Activated CD4-positive, alpha-beta T cell treated with anti-CD3 and anti-CD28 coated beads, Interleukin-2, amount 10 ng/mL, durations not matched to agents 7 days and 5 days (primary cell): ENCODE measurements at places on chromosomes 12 and 14. TPM values are rescaled to one million over a fixed set of nuclear protein-coding genes. Genes with fewer than 3 reads are reported as not detected.

DNA sequence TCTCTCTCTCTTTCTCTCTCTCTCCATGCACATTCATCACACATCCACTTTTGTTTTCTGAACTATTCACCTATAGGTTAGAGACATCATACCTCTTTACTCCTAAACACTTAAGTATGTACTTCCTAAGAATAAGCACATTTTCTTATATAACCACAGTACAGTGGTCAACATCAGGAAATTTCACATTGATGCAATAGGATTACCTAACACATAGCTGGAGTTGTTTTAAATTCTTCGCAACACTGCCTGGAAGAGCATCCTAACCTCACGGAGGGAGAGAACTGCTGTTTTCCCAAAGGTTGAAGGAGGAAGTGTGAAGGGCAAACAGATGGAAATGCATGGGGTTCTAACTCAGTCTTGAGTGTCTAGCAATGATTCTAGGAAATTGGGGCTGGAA, 159.2 kb downstream of the SYT1 start:
- no peak overlapping the region for H3K27ac ChIP-seq
- H3K36me3 ChIP-seq, result no peaks in the 10 kb centered on the region
- no peak for DNase-seq
- H3K4me3 ChIP-seq, result no peak overlapping the region
- H3K27me3 ChIP-seq, result no peaks in the 10 kb centered on the region

GRCh38 chr12:132543298-132544079, 53.5 kb downstream of the FBRSL1 start:
- no peak for DNase-seq
- H3K36me3 ChIP-seq, result no peaks in the 10 kb centered on the region
- no peak overlapping the region for H3K4me3 ChIP-seq

DNA sequence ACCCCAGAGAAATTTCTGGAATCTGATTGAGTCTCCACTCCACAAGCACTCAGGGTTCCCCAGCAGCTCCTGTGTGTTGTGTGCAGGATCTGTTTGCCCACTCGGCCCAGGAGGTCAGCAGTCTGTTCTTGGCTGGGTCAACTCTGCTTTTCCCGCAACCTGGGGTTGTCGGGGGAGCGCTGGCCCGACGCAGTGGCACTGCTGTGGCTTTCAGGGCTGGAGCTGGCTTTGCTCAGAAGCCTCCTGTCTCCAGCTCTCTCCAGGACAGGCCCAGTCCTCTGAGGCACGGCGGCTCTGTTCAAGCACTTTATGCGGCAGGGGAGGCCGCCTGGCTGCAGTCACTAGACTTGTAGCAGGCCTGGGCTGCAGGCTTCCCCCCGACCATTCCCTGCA, 23.7 kb downstream of the P2RX4 start:
- H3K27me3 ChIP-seq, result no peaks in the 10 kb centered on the region
- H3K4me3 ChIP-seq, result no peak overlapping the region
- DNase-seq, result no peak
- no peak overlapping the region for H3K27ac ChIP-seq

GRCh38 chr12:84166812-84167211, 745.8 kb downstream of the SLC6A15 start:
- no peak overlapping the region for H3K4me3 ChIP-seq
- no peak overlapping the region for H3K27ac ChIP-seq
- H3K4me1 ChIP-seq, result no peaks in the 10 kb centered on the region
- no peaks in the 10 kb centered on the region for H3K36me3 ChIP-seq

- H3K27me3 ChIP-seq, result no peaks in the 10 kb centered on the region
- H3K27ac ChIP-seq, result no peak overlapping the region
- H3K4me3 ChIP-seq, result no peak overlapping the region
- H3K4me1 ChIP-seq, result no peaks in the 10 kb centered on the region
Measured at GRCh38 chr14:101221549-101222160, 318.1 kb upstream of the RTL1 start.

GRCh38 chr12:124497039-124497438, 70.4 kb downstream of the NCOR2 start:
- H3K4me3 ChIP-seq, result no peak overlapping the region
- peaks cover 3% of the 10 kb centered on the region for H3K36me3 ChIP-seq
- H3K27ac ChIP-seq, result no peak overlapping the region
- peaks cover 24% of the 10 kb centered on the region for H3K4me1 ChIP-seq
- no peaks in the 10 kb centered on the region for H3K27me3 ChIP-seq

DNA sequence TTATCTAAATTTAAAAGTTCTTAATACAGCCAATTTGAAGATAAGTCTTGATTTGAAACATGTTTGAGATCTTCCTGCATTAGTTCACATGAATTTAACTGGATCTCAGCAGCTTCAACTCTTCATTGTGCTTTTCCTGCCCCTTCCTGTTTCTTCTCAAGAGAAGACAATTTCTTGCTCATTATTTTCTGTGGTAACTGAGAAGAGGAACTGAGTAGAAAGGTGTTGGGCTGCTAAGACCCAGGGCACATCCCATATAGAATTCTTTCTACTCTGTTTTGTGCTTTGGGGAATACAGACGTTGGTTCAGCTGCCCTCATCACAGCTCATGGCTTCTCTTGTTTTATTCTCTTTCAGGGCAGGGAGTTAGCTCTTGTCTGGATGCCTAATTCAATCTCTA, 110.2 kb downstream of the SNAPC1 start:
- no peak overlapping the region for H3K4me3 ChIP-seq
- DNase-seq, result no peak
- H3K36me3 ChIP-seq, result no peaks in the 10 kb centered on the region
- peaks cover 52% of the 10 kb centered on the region for H3K27me3 ChIP-seq
- H3K4me1 ChIP-seq, result peaks cover 4% of the 10 kb centered on the region

- H3K36me3 ChIP-seq, result no peaks in the 10 kb centered on the region
- no peak for DNase-seq
- H3K4me3 ChIP-seq, result no peak overlapping the region
- H3K27ac ChIP-seq, result no peak overlapping the region
- no peaks in the 10 kb centered on the region for H3K27me3 ChIP-seq
Measured at GRCh38 chr14:82776958-82777357, 1243.3 kb upstream of the SEL1L start.

GRCh38 chr12:42235426-42235825, 2.6 kb downstream of the YAF2 start:
- DNase-seq, result no peak
- H3K4me3 ChIP-seq, result no peak overlapping the region
- H3K27me3 ChIP-seq, result no peaks in the 10 kb centered on the region
- no peak overlapping the region for H3K27ac ChIP-seq
- H3K4me1 ChIP-seq, result peaks cover 52% of the 10 kb centered on the region
- H3K36me3 ChIP-seq, result peaks cover 37% of the 10 kb centered on the region

DNA sequence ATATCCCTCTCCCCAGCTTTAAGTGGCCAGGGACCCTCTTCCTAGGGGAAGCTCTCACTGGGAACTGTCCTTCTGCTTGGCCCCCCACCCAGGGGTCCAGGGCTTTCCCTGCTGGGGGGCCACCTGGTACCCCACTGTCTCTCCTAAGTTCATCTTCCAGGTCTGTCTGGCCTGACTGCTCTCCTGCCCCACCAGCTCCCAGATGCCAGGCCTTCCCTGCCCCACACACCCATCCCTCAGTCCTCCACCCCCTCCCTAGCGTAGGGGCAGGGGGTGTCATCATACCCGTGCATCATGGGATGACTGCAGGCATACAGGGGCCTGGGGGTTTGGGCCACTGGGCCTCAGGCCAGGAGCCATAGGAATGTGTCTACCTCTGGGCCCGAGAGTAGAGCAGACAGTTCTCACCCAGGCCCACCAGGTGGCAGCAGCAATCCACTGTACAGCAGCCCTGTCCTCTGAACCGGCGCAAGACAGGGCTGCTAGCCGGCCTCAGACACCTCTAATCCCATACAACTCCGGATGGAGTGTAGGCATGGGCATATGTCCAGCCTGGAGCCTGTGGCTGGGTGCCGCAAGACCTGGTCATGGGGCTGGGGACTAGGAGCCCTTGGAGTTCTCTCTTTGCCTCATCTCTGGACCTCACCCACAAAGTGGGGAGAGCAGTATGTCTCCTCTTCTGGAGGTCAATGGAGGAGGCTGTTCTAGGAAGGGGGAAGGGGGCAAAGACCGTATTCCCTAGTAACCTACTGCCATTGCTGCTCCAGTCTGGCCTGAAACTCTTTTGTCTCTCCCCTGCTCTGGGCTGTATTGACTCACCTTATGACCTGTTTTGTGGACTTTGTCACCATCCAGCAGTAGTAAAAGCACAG, 10.0 kb upstream of the SMARCD1 start:
- H3K27ac ChIP-seq, result peak overlapping the region; percentile 52
- H3K4me3 ChIP-seq, result no peak overlapping the region
- no peaks in the 10 kb centered on the region for H3K36me3 ChIP-seq
- DNase-seq, result peak; percentile 83

GRCh38 chr12:12331244-12331771, 18.7 kb downstream of the MANSC1 start:
- H3K27me3 ChIP-seq, result peaks cover 8% of the 10 kb centered on the region
- no peaks in the 10 kb centered on the region for H3K36me3 ChIP-seq
- no peak overlapping the region for H3K27ac ChIP-seq
- H3K4me3 ChIP-seq, result no peak overlapping the region

DNA sequence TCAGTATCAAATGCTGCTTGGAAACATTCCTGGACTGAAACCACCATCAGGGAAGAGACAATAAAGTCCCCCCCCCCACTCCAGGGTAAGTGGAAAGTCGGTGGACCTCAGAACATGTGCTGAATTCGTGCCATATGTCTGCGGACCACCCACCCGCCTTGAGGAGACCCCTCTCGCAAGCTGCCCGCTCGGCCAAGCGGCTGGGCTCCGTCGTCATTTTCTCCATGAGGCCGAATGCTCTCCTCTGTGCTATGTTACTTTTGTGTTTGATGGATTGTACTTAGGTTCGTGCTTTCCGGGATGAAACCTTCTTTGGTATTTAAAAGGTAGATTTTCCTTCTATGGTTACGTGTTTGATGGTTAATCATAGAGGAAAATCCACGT, 136.2 kb upstream of the RTL1 start:
- no peaks in the 10 kb centered on the region for H3K36me3 ChIP-seq
- H3K27me3 ChIP-seq, result no peaks in the 10 kb centered on the region
- no peak overlapping the region for H3K4me3 ChIP-seq
- no peaks in the 10 kb centered on the region for H3K4me1 ChIP-seq
- no peak for DNase-seq

GRCh38 chr12:116595186-116595585, 36.0 kb downstream of the MAP1LC3B2 start:
- H3K4me1 ChIP-seq, result peaks cover 67% of the 10 kb centered on the region
- no peak overlapping the region for H3K27ac ChIP-seq
- peaks cover 16% of the 10 kb centered on the region for H3K36me3 ChIP-seq
- H3K4me3 ChIP-seq, result no peak overlapping the region
- no peak for DNase-seq
- peaks cover 4% of the 10 kb centered on the region for H3K27me3 ChIP-seq

DNA sequence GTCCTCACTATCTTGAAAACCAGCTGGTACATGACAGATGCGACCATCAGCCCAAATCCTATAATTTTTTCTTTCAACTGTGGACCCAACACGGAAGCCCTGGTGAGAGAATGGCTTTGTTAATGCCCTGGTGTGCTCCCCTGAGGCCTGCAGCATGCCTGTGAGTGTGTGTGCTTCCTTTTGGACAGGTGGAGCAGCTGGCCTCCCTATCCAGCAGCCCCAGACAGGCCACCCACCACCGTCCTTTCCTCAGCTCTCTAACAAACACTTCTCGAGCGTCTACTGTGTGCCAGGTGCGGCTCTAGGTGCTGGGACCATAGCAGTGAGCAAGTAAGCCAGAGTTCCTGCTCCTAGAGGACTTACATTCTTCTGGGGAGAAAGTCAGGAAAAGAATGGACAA, 78.9 kb upstream of the GZMB start:
- H3K36me3 ChIP-seq, result no peaks in the 10 kb centered on the region
- no peaks in the 10 kb centered on the region for H3K4me1 ChIP-seq
- no peak for DNase-seq
- peaks cover 14% of the 10 kb centered on the region for H3K27me3 ChIP-seq
- H3K27ac ChIP-seq, result no peak overlapping the region

DNA sequence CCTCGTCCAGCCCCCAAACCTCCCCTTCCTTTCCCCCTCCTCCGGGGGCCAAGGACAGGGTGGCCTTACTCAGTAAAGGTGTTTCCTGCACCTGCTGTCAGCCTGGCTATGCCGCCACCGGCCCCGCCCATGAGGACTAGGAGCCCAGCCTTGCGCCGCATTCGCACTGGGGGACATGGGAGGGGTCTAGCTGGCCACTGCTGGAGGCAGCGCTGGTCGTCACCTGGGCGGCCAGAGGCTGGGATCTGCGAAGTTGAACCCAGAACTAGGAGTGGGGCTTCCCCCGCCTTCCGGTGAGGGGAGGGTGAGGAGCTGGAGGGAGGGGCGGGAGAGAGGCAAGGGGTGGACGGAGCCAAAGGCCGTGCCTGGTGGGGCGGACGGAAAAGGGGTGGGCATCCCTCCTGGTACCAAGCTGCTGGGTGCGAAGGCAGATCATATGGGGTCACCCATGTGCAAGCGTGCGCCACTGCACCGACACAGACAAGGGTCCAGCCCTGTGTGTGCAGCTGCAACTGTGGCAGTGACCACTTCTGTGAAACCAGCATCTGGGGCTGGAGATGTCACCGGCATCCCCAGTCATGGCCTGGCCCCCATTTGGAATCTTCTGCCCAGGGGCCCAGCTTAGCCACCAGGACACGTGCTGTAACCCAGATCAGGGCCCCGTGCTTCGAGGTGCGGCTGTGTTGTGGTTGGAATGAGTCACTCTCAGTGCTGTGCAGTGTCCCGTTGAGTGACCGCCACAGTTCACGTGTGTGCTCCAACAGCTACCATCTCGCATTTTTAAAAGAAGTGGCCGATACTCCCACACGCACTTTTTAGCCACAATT, 8.5 kb downstream of the AMN start:
- H3K27ac ChIP-seq, result no peak overlapping the region
- no peaks in the 10 kb centered on the region for H3K36me3 ChIP-seq
- peaks cover 5% of the 10 kb centered on the region for H3K4me1 ChIP-seq
- no peak overlapping the region for H3K4me3 ChIP-seq

DNA sequence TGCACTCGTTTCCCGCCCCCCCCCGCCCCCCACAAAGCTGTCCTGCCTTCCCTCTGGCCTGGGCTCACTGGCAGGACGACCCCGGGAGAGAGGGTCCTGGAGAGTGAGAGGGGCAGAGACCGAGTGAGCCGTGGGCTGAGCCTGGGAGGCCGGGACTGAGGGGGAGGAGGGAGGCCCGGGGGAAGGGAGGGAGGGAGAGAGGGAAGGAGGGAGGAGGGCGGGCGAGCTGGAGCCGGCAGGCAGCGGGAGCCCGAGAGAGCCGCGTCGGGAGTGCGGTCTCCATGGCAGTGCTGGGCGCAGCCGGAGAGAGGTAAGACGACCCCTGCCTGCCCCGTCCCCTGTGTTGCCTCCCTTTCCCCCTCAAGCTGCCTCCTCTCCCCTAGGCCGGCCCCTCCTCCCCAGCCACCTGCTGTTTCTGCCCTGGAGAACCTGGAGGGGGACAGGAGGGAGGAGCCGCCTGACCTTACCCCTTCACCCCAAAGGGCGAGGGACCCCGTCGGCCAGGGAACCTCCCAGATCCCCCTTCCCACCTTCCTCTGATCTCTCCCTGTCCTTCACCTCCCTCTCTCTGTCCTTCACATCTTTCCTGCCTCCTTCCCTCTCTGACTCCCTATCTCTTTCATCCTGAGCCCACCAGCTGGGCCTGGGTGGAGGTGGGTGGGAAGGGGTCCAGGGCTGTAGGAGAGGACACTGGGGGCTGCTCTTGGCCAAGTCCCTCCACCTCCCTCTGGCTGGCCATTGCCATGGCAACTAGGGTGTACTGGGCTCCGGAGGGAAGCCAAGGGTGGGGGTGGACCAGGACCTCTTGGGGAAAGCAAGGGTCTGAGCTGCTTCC, at the start of gene GPR162:
Gene GPR162 (plus strand): TSS at position 231 of the 835 bp plus-strand sequence. CDS start 2,078 bp downstream, outside the sequence.
- peak within 1 kb of the TSS; percentile 60 for H3K27ac ChIP-seq
- H3K4me3 ChIP-seq, result peak within 1 kb of the TSS; percentile 50
- peaks cover 28% of the 10 kb centered on the region for H3K36me3 ChIP-seq
- peaks cover 36% of the 10 kb centered on the region for H3K27me3 ChIP-seq

Gene TPH2
- total RNA-seq, result not detected

Gene CD69
- 71.6 TPM for total RNA-seq

Gene KERA
- total RNA-seq, result not detected

Gene SYNDIG1L
- not detected for total RNA-seq

Gene A2M
- total RNA-seq, result not detected
